Erythroblast (primary cell): ENCODE measurements at places on chromosomes 12 and 14.

DNA sequence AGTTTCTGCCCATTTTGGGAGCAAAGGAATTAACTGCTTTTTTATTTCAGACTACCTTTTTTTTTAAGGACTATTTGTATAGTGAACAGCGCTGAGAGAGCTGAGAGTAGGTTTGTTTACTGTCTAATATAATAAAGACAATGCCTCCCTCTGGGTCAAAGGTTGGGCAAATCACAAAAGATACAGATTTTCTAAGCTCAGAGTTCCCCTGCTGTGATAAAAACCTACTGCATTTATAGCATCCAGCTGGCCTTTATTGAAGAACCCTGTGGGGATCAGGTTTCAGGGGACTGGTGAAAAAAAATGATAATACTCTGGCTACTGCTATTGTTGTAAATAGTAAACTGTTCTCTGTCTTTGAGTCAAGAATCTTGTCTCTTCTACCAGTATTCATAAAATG lies 28.7 kb downstream of the CCDC59 start:
- no peak for DNase-seq

- peak; percentile 13 for DNase-seq
These were observed 900 bp downstream of the KCTD10 start for GRCh38 chr12:109475993-109476806.

- no peak for DNase-seq
These were observed 610 bp downstream of the VSIG10 start for GRCh38 chr12:118103201-118103600.

GRCh38 chr14:64871344-64871743 lies 8.4 kb downstream of the SPTB start:
- DNase-seq, result no peak

DNA sequence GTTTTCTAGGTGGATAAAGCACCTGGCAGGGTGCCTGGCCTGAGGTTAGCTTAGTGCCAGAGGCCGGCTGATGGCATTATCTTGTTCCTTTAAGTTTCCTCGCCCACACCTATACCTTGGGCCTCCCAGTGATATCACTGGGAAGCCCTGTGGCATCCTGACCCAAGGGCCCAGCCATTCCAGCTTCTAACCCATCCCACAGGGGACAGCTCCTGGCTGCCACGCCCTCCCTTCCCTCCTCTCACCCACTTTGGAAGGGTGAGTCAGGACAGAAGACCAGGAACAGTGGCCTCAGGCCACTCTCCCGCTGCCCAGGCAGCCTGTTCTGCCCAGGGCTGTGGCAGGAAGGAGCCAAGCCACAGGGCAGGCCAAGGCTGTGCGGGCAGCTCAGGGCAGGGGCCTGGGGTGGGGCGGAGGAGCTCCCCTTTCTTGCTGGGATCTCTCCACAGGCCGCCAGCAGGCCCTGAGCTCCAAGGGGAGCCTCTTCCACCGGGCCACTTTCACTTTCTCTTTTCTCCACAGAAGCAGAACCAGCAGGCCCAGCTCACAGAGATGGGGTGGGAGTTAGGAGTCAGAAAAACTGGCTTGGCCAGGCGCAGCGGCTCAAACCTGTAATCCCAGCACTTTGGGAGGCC lies 75.1 kb downstream of the IRF2BPL start:
- DNase-seq, result peak; percentile 79

GRCh38 chr14:67821121-67821520 lies 1.5 kb downstream of the RAD51B start:
- DNase-seq, result no peak

DNA sequence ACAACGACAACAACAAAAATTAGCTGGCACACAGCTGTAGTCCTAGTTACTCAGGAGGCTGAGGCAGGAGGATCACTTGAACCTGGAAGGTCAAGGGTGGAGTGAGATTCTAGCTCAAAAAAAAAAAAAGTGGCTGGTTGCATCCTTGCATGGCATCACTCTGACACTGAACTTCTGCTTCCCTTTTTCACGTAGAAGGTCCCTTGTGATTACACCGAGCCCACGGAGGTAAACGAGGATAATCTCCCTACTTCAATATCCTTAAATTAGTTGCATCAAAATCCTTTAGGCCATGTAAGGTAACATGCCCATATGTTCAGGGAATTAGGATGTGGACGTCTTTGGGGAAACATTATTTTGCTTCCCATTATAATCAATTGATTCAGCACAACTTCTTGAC lies 4.0 kb upstream of the PPP4R4 start:
- DNase-seq, result no peak

DNA sequence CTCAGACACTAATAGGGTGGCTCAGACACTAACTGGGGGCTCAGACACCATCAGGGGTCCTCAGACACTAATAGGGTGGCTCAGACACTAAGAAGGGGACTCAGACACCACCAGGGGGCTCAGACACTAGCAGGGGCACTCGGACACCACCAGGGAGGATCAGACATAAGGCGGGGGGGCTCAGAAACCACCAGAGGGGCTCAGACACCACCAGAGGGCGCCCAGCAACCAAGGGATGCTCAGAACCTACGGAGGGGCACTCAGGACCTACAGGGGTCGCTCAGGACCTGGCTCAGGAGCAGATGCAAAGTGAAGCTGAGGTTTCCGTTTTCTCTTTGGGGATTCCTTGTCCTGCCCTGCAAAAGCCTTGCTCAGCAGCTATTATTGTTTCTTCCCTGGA lies 448.5 kb downstream of the TMEM121 start:
- DNase-seq, result peak; percentile 50

GRCh38 chr14:104309657-104310369 lies 171.4 kb downstream of the KIF26A start:
- DNase-seq, result no peak

- DNase-seq, result no peak
These were observed 50.7 kb downstream of the JAG2 start for GRCh38 chr14:105117710-105118385.

DNA sequence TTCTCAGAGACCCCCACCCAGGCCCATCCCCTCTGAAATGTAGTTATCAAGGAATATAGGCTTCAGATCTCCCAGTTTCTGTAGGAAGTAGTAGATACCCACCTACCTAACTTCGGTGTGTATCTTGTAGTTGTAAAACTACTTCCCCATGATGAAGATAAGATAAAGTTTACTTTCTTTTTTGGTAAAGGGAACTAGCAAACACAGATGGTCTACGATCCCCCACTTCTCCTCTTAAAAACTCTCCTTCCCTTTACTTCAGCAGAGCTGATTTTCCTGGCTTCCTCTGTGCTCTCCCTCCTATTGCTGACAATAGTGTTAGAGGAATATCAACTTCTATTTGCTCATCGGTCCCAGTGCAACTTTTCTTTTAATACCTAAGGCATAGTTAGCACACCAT lies 395.2 kb downstream of the RPL10L start:
- DNase-seq, result no peak

DNA sequence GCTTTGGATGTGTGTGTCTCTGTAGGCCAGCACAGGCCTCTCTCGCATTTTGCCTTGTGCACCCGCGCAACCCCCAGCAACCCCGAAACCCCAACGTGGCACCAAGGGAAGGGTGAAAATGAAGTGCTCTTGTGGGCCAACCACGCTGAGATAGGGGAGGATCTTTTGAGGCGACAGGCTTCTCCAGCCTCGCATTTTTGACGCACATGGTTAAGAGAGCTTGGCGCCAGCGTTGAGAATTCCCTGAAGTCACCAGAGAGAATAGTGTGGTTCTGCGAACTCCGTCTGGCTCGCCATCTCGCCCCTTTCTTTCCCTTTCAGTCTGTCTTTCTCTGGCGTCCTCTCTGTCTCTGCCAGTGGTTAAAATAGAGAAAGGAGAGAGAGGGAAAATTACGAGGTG lies 1.9 kb upstream of the TBX3 start:
- DNase-seq, result no peak

- no peak for DNase-seq
These were observed 326.8 kb downstream of the CCER1 start for GRCh38 chr12:90628213-90628612.

DNA sequence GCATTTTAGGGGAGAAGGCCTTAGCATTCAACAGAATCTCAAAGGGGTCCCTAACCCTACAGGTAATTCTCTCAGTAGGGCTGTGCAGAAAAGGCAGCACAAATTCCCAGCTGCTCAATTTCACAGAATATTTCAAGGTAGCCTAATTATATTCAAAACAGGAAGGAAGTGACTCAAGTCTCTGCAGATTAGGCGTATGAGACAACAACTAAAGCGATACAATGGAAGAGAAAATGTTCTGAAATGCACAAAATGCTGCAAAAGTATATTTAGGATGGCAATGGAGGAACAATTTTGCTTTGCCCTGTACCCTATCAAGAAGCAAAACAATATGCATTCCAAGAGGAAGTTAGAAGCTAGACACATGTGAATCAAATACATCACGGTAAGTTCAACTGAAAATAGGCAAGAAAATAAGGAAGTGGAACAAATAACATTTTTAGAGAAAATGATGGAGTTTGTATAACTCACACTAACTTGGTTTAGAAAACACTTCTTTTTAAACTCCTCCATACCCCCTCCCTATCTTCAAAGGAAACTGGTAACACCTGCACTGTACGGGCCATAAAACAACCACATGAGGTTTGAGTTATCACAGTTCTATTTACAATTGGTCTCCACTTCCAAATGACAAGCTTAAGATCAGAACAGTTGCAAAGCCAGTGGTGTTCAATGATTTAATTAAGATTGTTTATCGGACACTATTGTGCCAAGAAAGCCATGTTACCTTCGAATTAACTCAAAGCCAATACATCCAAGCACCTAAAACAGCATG lies 1.6 kb downstream of the GIT2 start:
- DNase-seq, result no peak

DNA sequence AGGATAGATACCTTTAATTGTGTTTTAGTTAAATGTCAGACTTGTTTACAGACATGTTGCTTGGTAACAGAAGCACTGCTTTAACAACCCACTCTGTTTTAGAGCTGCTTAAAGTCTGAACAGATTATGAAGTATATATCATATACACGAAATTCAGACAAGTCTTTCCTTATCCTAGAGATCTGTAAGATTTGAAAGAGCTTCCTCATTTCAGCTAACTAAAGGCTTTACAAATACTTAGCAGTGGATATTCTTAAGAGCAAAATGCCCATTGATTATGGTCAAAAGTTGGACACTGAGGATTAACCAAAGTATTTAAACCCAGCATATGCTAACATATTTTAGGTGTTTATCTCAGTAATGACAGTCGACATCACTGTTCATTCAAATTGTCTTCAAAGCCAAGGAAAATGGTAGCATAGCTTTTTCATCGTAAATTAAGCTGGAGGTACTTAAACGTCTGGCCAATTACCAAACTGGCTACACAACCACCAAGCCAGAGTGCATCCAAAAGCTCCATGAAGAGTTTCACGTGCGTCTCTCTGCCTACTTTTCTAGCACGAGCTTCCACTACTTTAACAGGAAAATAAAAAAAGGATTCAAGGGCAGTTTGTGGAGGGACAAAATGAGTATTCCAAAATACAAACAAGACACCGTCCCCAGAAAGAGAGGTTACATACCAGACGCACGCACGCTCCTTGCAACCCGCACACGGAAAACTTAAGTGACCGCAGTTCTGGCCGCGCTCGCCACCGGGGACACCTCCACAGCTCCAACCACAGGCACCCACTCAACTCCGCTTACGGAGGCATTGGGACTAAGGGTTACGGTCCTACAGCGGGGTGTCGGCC lies 565 bp downstream of the CEP83 start:
- peak; percentile 81 for DNase-seq

- no peak for DNase-seq
These were observed 2.7 kb downstream of the ANKRD33 start for GRCh38 chr12:51890511-51891171.

- DNase-seq, result no peak
These were observed 4.2 kb downstream of the VASH1 start for GRCh38 chr14:76765461-76765931.

DNA sequence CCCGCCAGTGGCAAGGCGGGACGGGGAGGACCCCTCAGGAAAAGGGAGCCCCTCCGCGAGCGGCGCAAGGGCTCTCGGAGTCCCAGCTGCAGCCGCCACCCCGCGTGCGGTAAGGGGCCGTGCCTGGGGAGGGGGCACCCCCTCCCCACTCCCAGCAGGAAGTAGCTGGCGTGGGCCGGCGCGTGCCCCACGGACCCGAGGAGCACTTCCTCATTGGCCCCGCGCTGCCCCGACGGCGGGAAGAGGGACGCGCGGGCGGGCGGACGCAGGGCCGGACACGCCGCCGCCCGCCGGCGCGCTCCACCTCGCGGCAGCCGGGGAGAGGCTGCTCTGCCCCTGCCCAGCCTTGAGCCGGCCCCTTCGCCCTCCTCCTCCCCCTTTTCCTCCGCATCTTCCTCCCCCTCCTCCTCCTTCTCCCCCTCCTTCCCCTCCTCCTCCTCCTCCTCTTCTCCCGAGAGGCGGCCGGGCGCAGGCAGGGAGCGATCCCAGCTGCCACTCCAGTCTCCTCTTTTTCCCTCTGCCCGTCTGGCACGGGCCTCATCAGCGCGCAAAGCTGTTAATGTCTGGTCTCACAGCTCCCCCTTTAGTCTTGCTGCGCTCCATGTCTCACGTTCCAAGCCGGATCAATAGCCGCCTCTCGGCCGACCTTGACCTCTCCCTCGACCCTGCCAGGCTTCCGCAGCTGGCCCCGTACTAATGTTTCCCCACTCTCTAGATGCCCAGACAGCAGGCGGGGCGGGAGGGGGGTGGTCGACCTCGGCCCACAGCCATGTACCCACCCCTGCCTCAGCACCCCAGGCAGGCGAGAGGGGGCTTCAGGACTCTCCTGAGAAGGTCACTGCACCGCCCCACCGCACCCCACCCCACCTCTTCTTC lies 2.6 kb upstream of the BCL11B start:
- DNase-seq, result peak; percentile 37

- no peak for DNase-seq
These were observed 207.8 kb upstream of the OTX2 start for GRCh38 chr14:57018065-57018464.

DNA sequence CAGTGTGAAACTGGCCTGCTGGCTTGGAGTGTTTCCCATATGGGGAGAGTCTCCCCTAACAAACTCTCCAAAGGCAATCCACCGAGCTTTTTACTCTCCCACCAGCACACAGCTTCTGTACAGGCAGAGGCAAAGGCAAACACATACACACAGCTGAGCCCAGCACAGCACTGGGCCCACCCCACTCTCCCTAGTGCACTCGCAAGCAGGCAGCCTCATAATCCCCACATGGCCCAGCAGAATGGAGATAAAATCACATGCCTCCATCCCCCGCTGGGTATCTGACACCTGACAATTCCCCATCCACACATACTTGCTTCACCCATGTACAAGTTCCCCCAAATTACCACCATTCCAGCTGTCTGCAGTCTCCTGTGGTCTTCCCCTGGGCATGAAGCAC lies 3.4 kb downstream of the HOXC12 start:
- no peak for DNase-seq
